Glutamatergic neuron (in vitro differentiated cells): ENCODE measurements at places on chromosomes 1 and 21. TPM values are rescaled to one million over a fixed set of nuclear protein-coding genes. Genes with fewer than 3 reads are reported as not detected.

The OR10K1 gene
- not detected for total RNA-seq

The RHD gene
- not detected for total RNA-seq

The OR10Z1 gene
- total RNA-seq, result not detected

The S100A9 gene
- not detected for total RNA-seq

DNA sequence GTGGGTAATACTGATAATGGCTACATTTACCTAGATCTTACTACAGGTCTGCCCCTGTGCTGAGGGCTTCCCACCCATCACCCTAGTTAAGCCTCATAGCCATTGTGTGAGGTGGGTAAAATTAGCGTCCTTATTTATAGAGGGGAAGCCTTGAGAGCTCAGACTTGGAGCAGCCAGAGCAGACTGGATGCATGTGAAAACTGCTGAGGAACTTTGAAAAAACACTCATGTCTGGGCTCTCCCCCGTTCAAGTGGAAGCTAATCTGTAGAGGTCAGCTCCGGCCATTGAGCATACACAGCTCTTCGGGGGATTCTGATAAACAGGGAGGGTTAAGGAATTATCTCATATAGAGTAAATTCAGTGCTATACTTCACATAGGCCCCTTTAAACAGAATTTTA is 389.7 kb downstream of the RPS6KC1 start:
- no peaks in the 10 kb centered on the region for H3K36me3 ChIP-seq
- peaks cover 2% of the 10 kb centered on the region for H3K27me3 ChIP-seq
- no peak overlapping the region for H3K27ac ChIP-seq
- peaks cover 8% of the 10 kb centered on the region for H3K4me1 ChIP-seq

GRCh38 chr1:37342736-37343135 is 131.6 kb upstream of the ZC3H12A start:
- H3K4me3 ChIP-seq, result no peak overlapping the region
- peaks cover 2% of the 10 kb centered on the region for H3K27me3 ChIP-seq
- no peaks in the 10 kb centered on the region for H3K4me1 ChIP-seq
- no peak overlapping the region for H3K27ac ChIP-seq
- no peak for DNase-seq

- peaks cover 35% of the 10 kb centered on the region for H3K4me1 ChIP-seq
- peak; percentile 77 for DNase-seq
- peaks cover 19% of the 10 kb centered on the region for H3K27me3 ChIP-seq
- H3K36me3 ChIP-seq, result no peaks in the 10 kb centered on the region
Measured at GRCh38 chr1:27099587-27100334, 55.2 kb downstream of the SLC9A1 start.

DNA sequence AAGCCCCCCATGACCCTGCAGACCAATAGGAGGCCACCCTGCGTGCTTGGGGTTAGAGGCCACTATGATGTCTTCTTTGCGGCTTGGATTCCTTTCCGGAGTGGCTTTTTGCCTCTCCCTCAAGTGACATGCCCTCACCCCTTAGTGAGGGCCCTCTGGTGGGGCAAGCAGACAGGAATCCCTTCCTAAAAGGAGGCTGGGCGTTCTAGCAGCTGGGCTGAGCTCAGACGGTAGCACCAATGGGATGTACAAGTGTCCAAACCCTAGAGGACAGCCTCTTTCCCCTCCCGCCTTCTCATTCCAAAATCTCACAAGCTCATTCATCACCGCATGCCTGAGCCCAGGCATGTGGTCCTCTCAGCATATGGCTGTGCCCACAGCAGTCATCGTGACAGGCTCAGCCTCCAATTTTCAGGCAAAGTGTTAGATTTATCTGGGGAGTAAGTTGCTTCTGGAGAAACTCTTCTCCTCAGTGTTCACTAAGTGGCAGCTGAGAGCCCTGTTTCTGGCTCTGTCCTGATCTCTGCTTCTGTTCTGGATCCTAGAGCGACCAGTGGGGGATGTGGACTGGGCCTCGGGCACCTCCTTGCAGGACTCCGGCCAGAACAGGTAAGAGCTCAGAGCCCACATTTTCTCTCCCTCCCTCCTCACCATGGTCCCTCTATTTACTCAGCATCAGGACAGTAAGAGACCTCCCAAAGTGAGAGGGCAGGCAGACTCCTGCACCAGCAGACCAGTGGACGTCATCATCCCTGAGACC is 4.8 kb downstream of the KIAA1614 start:
- no peak overlapping the region for H3K4me3 ChIP-seq
- no peak for DNase-seq
- H3K27me3 ChIP-seq, result peaks cover 6% of the 10 kb centered on the region
- peak overlapping the region; percentile 56 for H3K27ac ChIP-seq

GRCh38 chr1:186681801-186682200 is 1.6 kb upstream of the PTGS2 start:
- H3K4me1 ChIP-seq, result no peaks in the 10 kb centered on the region
- H3K27ac ChIP-seq, result no peak overlapping the region
- no peaks in the 10 kb centered on the region for H3K36me3 ChIP-seq
- H3K4me3 ChIP-seq, result no peak overlapping the region
- DNase-seq, result no peak
- H3K27me3 ChIP-seq, result peaks cover 6% of the 10 kb centered on the region

DNA sequence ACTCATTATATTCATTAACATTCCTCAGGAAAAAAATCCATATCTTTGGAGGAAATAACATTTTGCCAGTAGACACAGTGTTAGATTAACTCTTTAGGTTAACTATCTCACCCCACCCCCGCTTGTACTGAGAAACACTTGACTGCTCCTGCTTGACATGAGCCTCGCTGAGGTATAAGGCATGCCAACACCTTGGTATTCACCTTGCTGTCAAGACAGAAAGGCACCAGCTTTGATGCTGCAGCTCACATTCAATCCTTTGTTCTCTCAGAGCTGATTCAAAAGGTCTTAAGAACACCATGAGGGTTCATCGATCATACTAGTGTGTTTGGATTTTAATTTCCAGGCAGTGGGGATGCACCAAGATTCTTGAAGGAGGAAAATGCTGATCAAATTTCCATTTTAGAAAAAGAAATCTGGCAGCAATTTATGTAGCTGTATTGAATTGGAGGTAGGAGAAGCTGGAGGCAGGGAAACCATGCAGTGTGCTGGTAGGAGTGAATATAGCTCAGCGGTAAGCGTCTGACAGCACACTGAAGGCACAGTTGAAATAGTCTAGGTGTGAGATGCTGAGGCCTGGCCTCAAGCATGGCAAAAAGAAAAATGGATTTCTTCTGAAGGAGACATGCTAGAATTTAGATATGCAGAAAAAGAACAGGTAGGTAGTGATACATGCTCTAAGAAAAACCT is 108.0 kb upstream of the ST6GALNAC5 start:
- no peak for DNase-seq
- H3K36me3 ChIP-seq, result no peaks in the 10 kb centered on the region
- no peaks in the 10 kb centered on the region for H3K4me1 ChIP-seq
- no peaks in the 10 kb centered on the region for H3K27me3 ChIP-seq
- no peak overlapping the region for H3K27ac ChIP-seq

DNA sequence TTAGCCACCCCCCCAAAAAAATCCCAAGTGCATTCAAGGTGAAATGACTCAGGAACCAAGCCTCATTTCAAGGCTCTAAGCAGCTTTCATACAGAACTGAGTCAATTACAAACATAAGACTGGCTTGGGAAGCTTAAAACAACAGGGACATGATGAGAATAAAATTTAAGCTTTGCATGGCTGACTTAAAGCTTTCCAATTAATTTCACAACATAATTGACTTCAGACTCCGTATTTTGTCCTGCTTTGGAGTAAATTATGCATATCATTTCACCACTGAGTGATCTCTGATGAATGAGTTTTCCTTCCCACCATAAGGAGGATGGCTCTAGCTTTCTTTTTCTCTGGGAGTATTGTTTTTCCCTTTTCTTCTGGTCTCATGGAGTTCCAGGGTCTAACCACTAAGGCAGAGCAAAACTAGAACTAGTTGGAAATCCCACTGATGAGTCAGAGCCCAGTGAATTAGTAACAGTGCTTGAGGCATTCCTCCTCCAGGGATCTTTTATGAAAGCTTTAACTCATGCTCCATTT is 72.8 kb downstream of the XCL2 start:
- no peak for DNase-seq
- H3K36me3 ChIP-seq, result peaks cover 15% of the 10 kb centered on the region
- H3K4me1 ChIP-seq, result no peaks in the 10 kb centered on the region
- no peak overlapping the region for H3K4me3 ChIP-seq
- no peak overlapping the region for H3K27ac ChIP-seq
- no peaks in the 10 kb centered on the region for H3K27me3 ChIP-seq
